ENCODE measurements at places on chromosomes 16 and 17.
A peak's percentile ranks its signal among the peaks of the same experiment; 100 is the strongest.

GRCh38 chr17:70310221-70310672 is 140.9 kb downstream of the KCNJ2 start:
- DNase-seq: no peak

DNA sequence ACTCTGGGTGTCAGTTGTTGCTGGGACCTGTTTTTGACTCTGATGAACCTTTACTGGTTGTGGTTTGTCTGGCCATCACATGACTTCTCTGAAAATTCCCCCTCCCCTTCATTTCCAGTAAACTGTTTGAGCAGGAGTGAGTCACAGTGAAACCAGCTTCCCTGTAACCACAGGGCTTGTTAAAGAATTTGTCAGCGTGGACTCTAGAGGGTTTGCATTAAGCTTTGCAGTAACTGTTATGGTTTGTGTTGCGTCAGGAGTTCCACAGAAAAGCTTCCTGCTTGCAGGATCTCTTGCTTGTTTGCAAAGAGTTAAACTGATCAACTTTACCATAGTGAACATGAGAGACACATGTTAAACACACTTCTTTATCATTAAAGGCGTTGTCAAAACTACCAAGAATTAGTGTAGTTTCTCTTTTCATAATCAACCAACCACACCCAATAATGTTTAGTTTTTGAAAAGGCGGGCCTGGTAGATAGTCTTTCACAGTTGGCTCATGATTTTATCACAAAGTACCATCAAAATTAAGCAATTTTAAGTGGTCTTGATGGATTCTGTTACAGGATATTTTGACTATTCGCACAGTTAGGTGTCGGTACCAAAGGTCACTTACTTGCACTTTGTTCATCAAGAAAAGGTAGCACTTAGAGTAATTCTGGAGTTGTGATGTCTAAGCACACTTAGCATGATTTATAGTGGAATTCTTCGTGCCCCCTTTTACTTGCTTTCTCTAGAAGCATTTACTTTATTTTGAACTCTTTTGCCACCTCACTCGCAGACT is 79.3 kb downstream of the VMP1 start:
- no peak for DNase-seq

- no peak for DNase-seq
Measured at GRCh38 chr17:81249223-81250040, 10.3 kb downstream of the NDUFAF8 start.

DNA sequence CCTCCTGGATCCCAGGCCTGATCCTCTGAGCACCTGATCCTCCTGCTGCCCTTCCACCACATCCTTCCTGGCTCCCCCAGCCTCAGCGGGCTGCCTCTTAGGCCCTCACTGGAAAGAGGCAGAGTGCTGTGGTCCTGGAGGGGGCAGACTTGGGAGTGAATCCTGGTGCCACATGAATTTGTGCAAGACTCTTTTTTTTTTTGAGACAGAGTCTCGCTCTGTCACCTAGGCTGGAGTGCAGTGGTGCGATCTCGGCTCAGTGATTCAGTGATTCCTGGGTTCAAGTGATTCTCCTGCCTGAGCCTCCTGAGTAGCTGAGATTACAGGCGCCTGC is 3.1 kb downstream of the GHDC start:
- DNase-seq: no peak

DNA sequence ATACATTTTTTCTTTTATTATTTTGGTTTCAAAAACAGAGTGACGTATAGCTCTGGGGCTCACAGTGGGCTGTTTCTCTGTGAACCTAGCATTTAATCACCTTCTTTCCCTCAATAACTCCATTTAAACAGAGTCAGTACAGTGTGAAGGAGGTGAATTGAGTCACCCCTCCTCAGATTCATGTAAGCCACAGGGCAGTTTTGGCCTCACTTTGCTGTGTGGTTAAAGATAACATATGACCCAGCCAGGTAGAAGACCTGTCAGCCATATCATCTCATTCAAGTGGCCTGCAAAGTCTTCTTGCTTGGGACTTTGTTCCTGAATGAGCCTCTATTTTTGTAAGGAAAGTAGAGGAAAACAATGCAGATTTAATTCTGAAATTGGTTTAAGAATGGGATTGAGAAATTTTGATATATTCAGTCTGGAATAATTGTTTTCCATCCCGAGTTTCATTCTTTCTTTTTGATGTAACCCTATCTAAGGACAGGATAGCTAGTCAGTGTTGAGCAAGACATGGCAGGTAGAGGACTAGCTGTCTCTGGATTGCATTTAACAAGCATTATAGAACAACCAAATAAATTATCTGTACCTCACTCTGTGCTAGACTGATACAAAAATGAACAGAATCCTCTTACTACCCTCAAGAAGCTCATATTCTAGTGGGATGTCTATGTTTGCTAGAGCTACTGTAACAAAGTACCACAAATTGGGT is 13.1 kb downstream of the MAP2K6 start:
- no peak for DNase-seq

- no peak for DNase-seq
Measured at GRCh38 chr17:51796026-51796425, 362.5 kb downstream of the CA10 start.

GRCh38 chr17:56347639-56348038 is 194.4 kb downstream of the ANKFN1 start:
- DNase-seq: no peak

DNA sequence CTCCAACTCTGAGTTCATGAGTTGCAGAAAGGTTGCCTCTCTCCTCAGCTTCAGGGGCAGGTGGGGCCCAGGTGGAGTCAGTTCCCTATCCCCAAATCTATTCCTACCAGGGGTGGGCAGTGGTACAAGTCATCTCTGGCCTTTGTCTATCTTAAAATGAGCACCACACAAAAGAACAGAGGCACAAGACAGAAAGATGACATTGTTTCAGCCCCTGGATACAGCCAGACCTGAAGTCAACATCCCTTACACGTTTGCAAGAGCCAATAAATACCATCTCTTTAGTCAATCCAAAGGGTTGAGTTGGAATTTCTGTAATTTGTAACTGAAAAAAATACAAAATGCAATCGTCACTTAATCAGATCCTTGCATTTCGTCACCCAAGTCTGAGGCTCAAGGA is 32.2 kb downstream of the MMP15 start:
- no peak for DNase-seq

GRCh38 chr16:67917140-67917851 is 14.4 kb downstream of the CTRL start:
- DNase-seq: peak; percentile 68

DNA sequence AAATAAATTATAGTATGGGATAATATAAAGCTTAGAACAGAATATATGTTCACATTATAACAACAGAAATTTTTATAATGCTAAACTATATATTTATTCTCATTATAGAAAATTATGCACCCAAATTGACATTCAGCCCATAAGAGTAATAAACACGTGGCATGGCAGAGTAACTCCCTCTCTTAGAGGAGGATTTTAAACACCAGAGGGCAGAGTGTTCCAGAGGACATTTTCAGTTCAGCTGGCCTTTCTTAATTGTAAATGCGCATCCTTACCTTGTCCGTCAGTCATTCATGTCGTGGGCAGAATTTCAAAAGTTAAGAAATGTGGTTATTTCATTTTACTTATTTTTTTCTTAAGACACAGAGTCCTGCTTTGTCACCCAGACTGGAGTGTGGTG is 147.1 kb downstream of the TANC2 start:
- no peak for DNase-seq

- no peak for DNase-seq
Measured at GRCh38 chr16:29312835-29313558, 93.5 kb downstream of the NPIPB11 start.

DNA sequence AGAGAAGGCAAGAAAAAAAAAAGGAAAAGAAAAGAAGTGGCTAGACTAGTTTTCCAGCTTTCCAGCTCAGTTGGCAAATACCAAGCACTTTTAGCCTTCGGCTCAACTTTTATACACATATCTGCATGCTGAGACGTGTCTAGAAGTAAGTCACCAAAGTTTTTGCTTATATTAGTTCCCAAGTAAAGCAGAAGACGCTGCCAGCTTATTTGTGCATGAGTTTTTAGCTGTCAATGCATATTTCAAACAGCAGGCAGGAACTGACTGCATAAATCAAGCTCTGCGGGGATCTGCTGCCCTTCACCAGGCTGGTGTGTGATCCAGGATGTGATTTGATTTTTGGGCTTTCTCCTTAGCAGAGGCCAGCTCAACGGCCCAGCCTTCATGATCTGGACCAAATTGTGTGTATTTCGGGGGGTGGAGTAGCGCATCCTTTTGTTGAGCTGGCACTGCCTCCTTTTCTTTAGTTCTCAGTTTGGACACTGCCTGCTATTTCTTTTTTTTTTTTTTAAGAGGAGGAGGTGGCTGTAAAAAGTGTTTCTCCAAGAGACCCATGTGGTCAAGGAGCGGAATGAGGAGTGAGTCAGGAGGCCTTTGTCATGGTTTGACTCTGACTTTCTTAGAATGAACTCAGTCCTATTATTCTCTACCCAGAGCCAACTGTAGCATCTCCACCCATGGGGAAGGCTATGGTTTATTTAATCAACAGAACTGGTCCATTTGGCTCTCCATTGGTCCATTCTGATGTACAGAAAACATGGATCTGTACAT is 162.6 kb upstream of the XYLT1 start:
- no peak for DNase-seq

DNA sequence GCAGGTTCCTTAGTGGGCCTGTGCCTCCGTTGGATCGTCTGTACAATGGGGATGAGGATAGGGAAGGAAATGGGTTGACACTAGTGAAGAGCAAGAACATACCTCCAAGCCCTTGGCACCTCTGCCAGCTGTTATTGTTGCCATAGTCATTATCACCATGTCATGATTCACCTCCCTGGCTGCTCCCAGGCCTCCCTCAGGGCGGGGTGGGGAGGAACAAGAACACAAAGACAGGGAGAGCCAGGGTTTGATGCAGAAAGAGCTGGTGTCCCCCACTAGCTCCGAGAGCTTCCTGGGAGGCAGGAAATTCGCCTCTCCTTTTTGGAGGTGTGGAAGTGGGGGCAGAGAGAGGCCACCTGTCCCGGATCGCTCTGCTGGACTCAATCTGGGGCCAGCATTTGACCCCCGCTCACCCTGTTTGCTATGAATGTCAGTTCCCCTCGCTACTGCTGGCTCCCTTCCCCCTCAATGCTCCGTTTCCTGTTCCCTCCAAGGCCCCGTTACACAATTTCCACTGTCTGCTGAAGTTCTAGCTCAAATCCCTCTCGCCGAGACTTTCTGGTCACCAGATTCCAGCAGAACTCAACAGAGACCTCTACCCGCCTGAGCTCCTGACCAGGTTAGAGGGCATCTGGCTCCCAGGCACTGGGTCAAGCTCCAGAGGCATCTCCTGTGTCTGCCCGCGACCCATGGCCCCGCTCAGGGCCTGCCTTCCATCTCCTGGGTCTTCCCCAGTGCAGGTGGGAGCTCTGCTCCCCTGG is 9.1 kb downstream of the TIMP2 start:
- no peak for DNase-seq

DNA sequence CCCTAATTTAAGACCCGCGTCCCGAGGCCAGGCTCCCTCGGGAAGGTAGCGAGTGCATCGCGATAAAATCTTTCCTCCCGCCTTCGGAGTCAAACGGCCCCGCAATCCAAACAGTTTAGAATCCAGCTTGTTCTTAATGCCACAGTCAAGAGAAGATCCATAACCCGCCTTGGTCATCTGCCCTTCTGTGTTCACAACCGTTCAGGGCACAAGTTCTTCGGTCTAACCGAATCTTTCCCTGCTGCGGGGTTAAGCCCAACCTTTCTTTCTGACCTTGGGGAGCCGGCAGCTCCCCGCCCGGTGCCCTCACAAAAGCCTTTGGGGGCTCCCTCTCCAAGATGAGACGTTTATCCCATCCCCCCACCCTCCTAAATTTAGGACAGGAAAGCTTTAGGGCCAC is 30.3 kb downstream of the CPSF4L start:
- DNase-seq: no peak

GRCh38 chr17:45394913-45395568 is 37.6 kb downstream of the ARHGAP27 start:
- DNase-seq: peak; percentile 60

DNA sequence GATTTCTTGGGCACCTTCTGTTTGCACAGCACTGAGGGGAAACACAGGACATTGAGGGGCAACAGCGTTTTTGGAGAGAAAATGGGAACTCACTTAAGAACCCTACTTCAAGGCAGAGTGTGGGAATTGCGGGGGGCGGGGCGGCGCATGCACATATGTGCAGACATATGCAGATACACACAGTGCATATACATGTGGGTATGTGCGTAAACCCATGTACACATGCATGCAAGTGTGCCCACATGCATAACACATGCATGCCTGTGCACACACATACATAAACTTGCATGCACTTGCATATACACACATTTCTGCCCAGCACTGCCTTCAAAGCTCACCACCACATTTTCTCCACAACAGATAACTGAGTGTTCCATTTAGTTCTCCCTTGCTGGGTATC is 32.4 kb downstream of the NLRC5 start:
- no peak for DNase-seq

DNA sequence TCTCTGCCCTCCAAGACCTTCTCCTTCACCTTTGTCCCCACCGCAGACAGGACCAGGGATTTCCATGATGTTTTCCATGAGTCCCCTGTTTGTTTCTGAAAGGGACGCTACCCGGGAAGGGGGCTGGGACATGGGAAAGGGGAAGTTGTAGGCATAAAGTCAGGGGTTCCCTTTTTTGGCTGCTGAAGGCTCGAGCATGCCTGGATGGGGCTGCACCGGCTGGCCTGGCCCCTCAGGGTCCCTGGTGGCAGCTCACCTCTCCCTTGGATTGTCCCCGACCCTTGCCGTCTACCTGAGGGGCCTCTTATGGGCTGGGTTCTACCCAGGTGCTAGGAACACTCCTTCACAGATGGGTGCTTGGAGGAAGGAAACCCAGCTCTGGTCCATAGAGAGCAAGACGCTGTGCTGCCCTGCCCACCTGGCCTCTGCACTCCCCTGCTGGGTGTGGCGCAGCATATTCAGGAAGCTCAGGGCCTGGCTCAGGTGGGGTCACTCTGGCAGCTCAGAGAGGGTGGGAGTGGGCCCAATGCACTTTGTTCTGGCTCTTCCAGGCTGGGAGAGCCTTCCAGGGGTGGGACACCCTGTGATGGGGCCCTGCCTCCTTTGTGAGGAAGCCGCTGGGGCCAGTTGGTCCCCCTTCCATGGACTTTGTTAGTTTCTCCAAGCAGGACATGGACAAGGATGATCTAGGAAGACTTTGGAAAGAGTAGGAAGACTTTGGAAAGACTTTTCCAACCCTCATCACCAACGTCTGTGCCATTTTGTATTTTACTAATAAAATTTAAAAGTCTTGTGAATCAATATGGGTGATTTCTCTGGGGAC is 12.2 kb downstream of the CX3CL1 start:
- no peak for DNase-seq

- DNase-seq: no peak
Measured at GRCh38 chr17:19003543-19004420, 782 bp downstream of the FAM83G start.

DNA sequence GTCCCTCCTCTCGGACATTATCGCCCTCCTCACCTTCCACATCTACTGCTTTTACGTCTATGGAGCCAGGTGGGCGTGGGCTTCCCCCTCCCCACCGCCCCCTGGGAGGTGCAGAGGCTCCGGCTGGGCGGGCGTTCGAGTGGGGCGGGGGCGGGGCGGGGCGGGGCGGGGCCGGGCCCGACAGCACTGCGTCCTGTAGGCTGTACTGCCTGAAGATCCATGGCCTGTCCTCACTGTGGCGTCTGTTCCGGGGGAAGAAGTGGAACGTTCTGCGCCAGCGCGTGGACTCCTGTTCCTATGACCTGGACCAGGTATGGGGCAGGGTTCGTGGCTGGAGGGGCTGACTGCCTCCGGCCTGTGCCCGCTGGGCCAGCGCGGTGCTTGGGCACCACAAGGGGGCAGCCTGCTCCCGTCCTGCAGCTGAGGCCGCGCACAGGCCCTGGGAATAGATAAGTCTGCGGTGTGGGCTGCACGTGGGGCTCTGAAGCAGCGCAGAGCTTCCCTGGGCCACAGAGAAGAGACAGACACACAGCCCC is 9.2 kb downstream of the PIGQ start:
- no peak for DNase-seq
